NCI-H2081 treated with DMSO at 0.1 percent for 48 hours (cell line): ENCODE measurements at places on chromosomes 2 and 18.

DNA sequence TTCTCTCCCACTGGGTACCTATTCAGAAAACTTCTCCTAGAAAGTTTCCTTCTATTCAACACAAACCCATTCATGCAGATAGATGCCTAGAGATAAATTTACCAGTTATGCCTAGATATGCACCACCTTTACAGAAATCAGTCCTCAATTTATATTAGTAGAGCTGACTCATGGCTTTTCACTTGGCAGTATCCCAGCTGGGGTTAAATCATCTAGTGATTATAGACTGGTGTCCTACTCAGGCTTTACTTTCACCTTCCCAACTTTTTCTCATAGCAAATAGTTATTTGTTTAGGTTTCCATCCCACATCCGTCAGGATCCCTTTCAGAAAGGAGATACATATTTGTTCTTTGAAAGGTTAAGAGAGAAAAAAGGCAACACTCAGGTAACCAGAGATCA lies 124.5 kb downstream of the AQP4 start:
- no peak for DNase-seq

GRCh38 chr2:153917570-153917969 lies 45.8 kb downstream of the GALNT13 start:
- DNase-seq, result no peak

DNA sequence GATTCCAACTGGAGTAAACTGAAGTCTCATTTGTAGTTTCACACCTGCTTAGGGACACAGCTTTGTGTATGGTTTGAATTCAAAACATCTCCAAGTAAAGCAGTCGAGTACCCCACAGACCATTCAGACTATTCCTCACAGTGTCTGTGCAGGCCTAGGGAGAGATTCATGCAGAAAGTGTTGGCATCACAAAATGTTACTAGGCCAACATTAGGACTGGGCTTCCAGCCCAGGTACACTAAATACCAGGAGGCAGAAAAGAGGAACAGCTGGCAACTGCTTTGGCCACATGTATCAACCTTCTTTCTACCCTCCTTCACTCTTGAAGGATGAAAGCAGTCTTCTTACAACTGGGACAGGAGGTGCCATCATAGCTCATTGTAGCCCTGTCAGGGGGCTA lies 270.4 kb upstream of the TMEFF2 start:
- no peak for DNase-seq

GRCh38 chr2:99200076-99200800 lies 19.3 kb downstream of the MRPL30 start:
- DNase-seq, result no peak

- DNase-seq, result no peak
Observed at GRCh38 chr2:233482616-233483015, 84.0 kb downstream of the USP40 start.

DNA sequence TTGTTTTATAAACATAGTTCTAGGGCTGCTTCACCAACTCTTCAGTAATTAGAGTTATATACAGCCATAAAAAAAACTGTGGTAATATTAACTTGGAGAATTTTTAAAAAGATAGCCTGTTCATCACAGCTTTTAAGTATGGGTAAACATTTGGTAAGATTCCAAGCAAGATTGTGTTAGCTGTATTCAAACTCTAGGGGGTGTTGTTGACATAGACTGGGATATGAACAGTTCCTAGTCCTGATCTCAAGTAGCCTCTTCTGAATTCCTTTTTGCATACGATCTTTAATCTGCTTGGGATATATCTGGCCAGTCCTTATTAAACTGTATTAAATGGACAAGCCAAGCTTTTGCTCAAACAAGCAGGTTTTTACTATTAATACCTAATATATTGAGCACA lies 13.4 kb downstream of the NOP58 start:
- DNase-seq, result no peak

- DNase-seq, result no peak
Observed at GRCh38 chr18:38646296-38646695, 1080.7 kb upstream of the CELF4 start.

DNA sequence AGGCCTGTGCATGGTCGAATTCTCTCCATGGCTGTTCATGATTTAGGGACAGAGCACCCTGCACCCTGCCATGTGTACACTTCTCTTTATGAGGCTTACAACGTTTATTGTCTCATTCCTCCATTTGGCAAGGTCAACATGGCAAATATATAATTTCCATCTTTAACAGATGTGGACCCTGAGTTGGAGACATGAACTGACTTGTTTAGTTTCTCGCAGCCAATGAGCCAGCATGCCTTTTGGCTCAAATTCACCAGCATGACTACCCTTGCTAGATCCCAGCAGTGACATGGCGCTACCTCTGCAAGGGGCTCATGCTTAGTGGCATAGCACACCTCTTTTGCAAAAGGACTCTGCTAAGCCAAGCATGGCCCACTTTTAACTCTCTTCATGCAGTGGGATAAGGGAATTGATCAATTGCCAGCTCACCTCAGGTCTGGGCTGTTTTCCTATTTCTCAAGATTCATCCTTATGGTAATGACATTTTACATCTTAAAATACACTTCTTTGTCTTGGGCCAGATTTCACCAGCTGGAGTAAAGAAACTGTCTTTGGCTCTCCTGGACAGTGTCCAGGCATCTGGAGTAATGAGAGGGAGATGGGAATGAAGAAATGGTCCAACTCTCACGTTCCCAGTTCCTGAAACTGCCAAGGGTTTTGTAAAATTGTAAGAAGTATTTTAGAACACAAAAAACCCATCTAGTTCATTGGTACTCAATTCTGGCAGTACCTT lies 159.5 kb downstream of the SETBP1 start:
- peak; percentile 90 for DNase-seq

GRCh38 chr2:232979871-232980461 lies 33.1 kb downstream of the NGEF start:
- no peak for DNase-seq

GRCh38 chr2:221710744-221711143 lies 138.6 kb upstream of the EPHA4 start:
- DNase-seq, result no peak

DNA sequence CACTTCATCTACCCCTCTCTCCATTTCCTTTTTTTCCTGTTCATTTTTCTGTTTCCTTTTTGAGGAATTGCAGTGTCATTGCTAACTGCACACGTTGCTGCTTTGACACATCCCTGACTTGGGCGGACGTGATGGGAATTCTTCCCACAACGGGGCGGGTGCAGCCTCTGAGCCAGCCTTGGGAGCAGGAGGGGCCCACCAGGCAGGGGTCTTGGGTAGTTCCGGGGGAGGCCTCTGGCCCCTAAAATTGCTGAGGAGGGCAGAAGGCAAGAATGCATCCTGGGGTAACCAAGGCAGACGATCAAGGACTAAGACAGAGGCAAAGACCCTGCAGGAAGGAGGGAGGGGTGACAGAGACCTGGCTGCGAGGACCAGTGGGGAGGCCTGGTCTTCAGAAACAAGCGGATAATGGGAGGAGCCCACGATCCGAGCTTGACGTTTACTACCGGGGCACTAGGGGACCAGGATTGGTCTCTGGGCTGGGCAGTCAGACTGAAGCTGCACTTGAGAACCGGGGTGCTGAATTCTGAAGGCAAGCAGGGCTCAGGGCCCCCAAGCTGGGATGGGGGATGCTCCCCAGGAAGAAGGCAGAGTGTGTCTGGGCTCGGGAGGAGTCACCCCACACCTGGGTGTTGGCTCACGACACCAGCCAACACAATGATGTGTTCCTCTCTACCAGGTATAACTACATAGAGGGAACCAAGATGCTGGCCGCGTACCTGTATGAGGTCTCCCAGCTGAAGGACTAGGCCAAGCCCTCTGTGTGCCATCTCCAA lies 14.8 kb upstream of the CNDP1 start:
- no peak for DNase-seq

DNA sequence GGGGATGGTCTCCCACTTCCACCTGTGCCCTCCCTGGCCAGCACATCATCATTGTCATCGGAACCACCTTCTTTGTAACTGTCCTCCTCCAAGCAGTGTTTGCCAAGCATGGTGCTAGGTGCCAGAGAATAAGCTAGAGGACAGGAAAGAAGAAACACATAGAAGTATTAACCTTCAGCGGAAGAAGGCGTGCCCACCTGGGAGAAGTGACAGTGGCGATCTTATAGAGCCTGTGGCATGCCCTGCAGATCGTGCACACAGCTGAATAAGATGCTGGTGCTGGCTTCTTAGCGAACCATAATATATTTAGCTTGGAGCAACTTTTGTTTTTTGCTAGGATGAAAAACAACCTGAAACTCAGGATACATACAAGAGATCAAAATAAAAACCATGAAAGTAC lies 148.0 kb downstream of the FAM210A start:
- no peak for DNase-seq

- no peak for DNase-seq
Observed at GRCh38 chr2:150147889-150148683, 339.4 kb downstream of the RND3 start.

DNA sequence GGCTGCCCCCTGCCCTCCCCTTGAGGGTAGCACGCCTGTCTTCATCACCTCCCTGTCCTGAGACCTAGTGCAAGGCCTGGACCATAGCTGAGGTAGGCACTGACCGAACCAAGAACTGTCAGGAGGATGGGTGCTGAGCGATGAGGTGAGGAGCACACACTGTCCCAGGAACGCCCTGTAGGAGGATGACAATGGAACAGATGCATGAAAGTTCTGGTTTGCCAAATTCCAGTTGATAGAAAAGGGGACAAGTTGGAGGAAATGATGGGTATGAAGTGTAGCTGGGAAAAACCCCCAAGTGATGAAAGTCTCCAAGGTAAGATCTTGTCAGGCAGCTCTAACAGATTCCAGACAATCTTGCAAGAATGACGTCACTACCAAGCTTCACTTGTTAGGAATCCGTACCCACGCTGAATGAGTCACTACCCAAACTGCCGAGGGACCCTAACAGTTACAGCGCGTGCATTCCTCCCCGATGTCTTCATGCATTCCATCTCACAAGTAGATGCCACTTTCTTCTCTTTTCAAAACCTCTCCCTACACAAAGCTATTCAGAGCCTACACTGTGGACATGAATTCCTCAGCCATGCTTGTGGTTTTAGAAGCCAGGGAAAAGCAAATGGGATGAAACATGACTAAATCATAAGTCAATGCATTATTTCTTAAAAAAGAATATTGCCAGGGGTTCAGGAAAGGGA lies 27.6 kb downstream of the MRPL33 start:
- DNase-seq, result no peak

DNA sequence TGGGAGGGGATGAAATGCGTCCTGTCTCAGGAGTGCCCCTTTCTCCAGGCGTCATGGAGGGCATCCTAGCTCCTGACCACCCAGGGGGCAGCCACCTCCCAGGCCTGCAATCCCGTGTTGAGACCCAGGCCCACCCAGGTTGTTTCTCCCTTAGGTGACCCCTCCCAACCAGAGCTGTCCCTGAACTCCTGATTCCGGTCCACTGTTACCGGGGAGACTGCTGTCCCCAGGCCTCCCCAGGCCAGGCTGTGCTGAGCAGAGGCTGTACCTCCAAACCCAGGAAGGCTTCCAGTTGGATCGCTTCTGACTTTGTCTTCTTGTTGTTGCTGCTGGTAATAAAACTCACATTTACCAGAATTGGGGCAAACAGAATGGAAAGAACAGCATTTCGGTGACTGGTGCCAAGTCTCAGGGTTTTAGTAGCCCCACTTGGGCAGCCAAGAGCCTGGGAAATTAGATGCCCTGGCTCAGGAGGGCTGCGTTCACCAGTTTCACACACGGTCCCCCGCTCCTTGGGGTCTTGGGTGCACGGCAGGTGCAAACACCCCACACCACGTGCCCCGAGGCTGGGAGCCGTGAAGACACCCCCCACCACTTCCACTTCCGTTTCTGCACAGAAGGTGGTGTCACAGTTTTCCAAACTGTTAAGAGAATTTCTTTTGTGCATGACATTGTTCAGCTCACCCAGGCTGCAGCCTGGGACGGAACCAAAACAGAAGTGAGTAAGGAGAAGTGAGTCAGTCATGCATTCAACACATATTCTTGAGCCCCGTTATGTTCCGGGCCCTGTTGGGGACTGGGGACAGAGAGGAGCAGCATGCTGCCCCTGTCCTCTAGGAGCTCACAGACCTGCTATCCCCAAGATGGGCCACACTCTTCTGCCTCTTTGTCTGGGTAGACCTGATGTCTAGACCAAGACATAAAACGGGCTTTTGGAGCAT lies 29.4 kb downstream of the ITM2C start:
- no peak for DNase-seq

DNA sequence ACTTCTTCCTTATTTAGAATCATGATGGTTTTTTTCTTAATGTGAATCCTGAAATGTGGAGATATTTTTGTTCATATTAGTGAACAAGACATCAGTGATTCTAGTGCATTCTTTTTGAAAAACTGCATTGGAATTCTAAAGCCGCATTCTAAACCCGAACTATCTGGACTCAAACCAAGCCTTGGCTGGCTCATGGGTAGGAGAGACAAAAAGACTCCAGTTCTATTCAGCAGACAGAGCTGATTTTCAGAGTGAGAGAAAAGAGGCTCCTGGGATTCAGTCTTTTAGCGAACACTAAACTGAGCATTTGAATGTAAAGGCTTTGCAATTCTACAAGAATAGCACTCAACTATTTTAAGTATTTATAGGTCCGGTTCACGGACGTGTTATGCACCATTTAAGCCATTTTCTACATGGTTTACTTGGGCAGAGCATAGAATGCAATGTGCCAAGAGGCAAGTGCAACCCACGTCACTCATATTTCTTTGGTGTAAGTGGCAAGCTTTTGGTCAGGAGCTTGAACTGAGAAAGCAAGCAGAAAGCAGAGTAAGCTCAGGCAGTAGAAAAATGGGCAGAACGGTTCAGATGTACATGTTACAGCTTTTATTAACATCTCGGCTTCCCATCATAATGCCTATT lies 227.3 kb upstream of the RAB12 start:
- no peak for DNase-seq

DNA sequence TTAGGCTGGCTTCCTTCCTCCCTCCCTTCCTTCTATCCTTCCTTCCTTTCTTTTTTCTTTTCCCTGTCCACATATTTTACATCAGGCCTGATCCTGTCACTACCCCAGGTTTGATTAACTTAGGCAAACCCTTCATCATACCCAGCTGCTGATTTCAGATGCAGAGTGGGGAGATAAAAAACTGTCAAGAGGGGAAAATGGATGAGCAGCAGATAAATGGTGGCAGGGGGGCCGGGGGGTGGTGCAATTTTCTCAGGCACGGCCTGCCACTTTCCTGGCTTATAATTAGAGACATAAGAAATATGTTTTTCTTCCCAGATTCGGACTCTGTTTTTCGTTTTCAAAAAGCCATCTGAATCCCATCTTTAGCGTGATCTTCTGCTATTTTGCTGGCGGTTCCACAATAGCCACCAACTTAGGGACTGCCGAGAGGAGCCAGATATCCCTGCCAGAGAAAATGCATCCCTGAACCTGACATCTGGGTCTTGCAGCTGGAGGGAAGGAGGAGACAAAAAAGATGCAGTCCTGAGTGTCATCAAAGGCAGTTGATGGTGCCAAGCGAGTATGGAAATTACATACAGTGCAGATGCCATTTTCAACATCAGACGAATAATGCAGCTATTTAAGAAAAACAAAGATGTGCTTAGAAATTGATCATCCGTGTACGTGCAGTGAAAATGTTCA lies 49.9 kb downstream of the CXCR4 start:
- DNase-seq, result no peak

GRCh38 chr18:54261894-54262293 lies 7.4 kb upstream of the POLI start:
- DNase-seq, result no peak

GRCh38 chr2:240477916-240478315 lies 42.5 kb downstream of the GPC1 start:
- DNase-seq, result no peak
